ENCODE measurements at places on chromosomes 16 and 17. TPM values are rescaled to one million over a fixed set of nuclear protein-coding genes. Genes with fewer than 3 reads are reported as not detected.

DNA sequence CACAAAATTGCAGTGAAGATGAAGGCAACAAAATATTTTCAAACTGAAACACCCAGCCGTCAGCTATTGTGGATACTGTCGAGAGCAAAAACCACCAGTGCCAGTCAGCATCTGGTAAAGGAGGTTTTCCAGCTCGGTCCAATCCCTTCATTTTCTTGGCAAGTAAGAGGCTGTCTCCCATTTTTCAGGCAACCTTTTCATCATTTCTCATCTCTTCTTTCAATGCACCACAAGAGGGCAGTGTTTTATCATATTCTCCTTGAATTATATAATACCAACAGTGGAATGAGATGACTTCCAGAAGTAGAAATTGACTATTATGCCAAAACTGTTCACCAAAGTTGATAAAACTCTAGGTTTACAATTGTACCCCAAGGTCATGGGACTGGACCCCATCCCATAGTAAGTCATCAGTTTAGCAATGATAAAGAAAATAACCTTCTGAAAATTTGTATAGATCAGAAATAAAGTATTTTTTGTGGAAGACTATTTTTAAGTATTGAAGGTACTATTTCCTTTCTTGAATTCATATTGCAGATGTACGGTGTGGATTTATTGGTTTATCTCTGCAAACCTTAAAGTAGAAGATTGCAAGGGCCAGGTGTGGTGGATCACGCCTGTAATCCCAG, 16.8 kb downstream of the NQO1 start:
- H3K4me3 ChIP-seq: no peak overlapping the region
- no peak for DNase-seq
- H3K27ac ChIP-seq: peak overlapping the region; percentile 8
- H3K4me1 ChIP-seq: peaks cover 11% of the 10 kb centered on the region
- H3K27me3 ChIP-seq: no peaks in the 10 kb centered on the region

GRCh38 chr17:65978871-65979270, 213.1 kb downstream of the CEP112 start:
- H3K27ac ChIP-seq: no peak overlapping the region
- no peak overlapping the region for H3K4me3 ChIP-seq
- no peaks in the 10 kb centered on the region for H3K36me3 ChIP-seq
- no peak for DNase-seq
- no peaks in the 10 kb centered on the region for H3K27me3 ChIP-seq
- H3K4me1 ChIP-seq: no peaks in the 10 kb centered on the region

DNA sequence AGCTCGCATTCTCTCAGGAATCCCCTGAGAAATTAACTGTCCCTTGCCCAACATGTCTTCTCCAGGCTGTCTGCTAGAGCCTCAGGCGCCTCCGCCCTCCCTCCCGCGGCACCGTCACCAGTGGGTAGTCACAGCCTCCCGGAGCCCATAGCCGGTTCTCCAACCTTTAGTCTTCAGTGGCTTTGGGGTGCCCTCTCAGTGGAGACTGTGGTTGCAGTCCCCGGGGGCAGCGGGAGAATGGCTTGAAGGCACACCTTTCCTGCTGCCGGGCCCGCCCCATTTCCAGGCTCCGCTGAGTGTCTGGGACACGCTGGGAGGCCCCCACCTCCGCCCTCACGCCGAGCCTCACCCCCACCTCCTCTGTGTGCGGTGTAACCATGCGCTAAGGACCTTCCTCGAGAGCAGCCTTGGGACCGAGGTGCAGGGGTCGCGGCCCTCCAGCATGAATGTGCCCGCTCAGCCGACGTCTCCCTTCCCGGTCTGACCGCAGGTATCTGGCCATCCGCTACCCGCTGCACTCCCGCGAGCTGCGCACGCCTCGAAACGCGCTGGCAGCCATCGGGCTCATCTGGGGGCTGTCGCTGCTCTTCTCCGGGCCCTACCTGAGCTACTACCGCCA, 1.7 kb downstream of the GALR2 start:
- peak overlapping the region; percentile 39 for H3K4me3 ChIP-seq
- no peak overlapping the region for H3K27ac ChIP-seq
- peaks cover 36% of the 10 kb centered on the region for H3K27me3 ChIP-seq
- DNase-seq: no peak
- H3K4me1 ChIP-seq: peaks cover 3% of the 10 kb centered on the region

- H3K27ac ChIP-seq: no peak overlapping the region
- peaks cover 59% of the 10 kb centered on the region for H3K36me3 ChIP-seq
- no peaks in the 10 kb centered on the region for H3K27me3 ChIP-seq
- no peak for DNase-seq
- H3K4me1 ChIP-seq: peaks cover 3% of the 10 kb centered on the region
Observed at GRCh38 chr17:75706042-75706728, 15.1 kb upstream of the ITGB4 start.

The TMEM220 gene
- 9.3 TPM for total RNA-seq

DNA sequence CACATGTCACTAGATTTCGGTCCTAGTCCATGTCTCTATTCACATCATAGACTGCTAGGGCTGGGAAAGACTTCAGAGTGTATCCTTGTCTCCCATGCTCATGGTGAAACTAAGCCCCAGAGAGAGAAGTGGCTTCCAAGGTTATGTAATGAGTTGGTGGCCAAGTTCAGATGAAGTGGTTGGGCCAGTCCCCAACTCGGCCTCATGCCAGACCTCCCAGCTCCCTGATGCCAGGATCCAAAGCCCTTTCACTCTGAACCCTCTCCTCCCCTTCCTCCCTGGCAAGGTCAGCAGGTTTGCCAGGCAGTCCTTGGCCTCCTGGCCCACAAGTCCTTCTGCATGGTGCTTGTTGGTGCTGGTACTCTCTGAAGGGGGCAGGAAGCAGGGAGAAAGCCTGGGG, 189.7 kb downstream of the AXIN2 start:
- no peak overlapping the region for H3K4me3 ChIP-seq
- H3K27me3 ChIP-seq: no peaks in the 10 kb centered on the region
- no peak for DNase-seq
- no peaks in the 10 kb centered on the region for H3K36me3 ChIP-seq
- no peaks in the 10 kb centered on the region for H3K4me1 ChIP-seq

The PHOSPHO1 gene
- not detected for total RNA-seq

- DNase-seq: no peak
- H3K36me3 ChIP-seq: peaks cover 22% of the 10 kb centered on the region
- H3K4me3 ChIP-seq: peak overlapping the region; percentile 43
Observed at GRCh38 chr16:675884-676564, 553 bp downstream of the RHBDL1 start.

DNA sequence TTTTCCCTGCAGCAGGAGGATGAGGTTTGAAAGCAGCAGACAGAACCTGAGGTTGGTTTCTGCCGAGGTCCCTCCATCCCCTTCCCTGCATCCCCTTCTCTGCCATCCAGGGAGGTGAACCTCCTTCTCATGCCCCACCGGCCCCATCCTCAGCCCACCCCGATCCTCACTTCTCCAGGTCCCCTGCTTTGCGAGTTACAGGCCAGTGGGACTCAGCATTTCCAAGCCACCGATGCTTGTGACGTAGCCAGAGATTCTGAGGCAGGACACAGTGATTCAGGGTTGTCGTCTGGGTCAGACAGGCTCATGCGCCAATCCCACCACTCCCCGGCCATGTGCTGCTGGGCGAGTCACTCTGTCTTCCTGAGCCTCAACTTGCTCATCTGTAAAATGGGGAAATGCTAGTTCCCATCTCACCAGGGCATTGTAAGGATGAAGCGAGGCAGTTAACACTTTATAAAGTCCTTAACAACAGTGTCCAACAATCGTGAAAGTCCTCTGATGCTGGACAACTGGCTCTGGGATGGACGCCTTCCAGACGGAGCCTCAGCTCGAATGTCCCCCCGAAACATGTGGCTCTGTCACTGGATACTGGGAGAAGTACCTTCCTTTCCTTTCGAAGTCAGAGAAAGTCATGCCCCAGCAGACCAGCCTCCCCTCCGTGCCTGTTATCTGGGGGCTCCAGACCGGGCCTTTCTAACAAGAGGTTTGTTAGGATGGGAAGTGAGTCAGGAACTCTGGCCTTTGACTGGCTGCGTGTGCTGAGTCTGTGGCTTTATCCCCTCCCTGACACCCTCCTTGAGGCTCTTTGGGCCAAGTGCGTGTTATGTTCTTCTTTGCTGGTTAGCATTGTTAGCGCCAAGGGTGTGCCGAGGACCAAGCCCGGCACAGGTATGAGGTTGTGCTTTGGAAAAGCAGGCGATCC, 21.9 kb downstream of the SEC14L5 start:
- H3K36me3 ChIP-seq: no peaks in the 10 kb centered on the region
- no peak overlapping the region for H3K27ac ChIP-seq
- no peak for DNase-seq
- H3K4me3 ChIP-seq: no peak overlapping the region

DNA sequence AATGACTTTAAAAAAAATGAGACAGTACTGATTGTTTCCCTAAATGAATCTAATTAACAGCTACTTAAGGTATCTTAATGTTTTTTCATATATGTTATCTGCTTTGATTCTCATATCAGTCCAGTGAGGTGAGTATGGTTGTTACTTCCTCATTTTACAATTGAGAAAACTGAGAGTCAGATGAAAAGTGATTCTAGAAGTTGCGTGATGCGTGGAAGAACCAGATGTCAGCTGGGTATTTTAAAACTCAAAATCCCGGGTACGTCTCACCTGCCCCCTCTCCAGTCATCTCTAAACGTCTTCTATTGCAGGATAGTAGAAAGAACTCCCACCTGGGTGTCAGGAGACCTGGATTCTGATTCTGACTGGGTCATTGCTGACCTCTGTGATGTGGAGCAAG, 89.2 kb downstream of the MAP2K6 start:
- no peak overlapping the region for H3K4me3 ChIP-seq
- H3K4me1 ChIP-seq: peaks cover 22% of the 10 kb centered on the region
- H3K36me3 ChIP-seq: peaks cover 4% of the 10 kb centered on the region

The SLC38A8 gene
- not detected for total RNA-seq

DNA sequence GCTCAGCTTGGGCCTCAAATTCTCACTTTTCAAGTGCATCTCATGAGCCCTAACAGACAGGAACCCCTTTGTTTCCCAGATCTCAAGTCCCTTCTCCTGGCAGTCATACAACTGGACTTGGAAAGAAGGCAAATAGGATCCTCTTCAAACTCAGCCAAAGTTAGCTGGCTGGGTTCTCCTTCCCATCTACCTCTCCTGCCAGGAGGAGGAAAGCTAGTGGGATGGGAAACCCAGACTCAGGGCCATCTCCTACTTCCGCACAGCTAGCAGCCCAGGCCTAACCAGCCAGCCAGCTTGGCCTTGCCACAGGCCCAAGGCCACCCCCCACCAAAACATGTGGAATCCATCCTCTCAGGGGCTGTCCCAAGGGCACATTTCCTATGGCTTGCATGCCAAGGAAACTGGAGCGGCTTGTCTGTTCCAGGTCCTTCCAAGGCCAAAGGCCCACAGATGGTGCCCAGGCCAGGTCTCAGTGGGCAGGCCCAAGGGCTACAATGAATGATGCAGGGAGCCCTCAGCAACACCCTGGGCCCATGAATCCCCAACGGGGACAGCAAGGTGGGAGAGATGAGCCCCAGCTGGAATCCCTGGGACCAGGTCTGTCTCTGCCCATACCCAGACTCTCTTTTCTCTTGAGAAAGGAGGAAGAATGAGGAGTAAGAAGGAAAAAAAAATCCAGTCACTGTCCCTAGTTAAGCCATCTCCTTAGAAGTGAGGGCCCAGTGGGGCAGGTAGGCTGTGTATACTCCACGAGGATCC, 1.7 kb downstream of the SMARCD2 start:
- H3K4me3 ChIP-seq: peak overlapping the region; percentile 91
- H3K27ac ChIP-seq: peak overlapping the region; percentile 99
- H3K27me3 ChIP-seq: no peaks in the 10 kb centered on the region
- H3K4me1 ChIP-seq: peaks cover 71% of the 10 kb centered on the region
- DNase-seq: no peak

The COPRS gene
- 135 TPM for total RNA-seq

- H3K4me1 ChIP-seq: no peaks in the 10 kb centered on the region
- peaks cover 11% of the 10 kb centered on the region for H3K27me3 ChIP-seq
Observed at GRCh38 chr16:67975321-67976105, 4.8 kb downstream of the DPEP3 start.

- H3K4me3 ChIP-seq: no peak overlapping the region
- peaks cover 23% of the 10 kb centered on the region for H3K4me1 ChIP-seq
Observed at GRCh38 chr16:17354141-17354601, 116.6 kb downstream of the XYLT1 start.

DNA sequence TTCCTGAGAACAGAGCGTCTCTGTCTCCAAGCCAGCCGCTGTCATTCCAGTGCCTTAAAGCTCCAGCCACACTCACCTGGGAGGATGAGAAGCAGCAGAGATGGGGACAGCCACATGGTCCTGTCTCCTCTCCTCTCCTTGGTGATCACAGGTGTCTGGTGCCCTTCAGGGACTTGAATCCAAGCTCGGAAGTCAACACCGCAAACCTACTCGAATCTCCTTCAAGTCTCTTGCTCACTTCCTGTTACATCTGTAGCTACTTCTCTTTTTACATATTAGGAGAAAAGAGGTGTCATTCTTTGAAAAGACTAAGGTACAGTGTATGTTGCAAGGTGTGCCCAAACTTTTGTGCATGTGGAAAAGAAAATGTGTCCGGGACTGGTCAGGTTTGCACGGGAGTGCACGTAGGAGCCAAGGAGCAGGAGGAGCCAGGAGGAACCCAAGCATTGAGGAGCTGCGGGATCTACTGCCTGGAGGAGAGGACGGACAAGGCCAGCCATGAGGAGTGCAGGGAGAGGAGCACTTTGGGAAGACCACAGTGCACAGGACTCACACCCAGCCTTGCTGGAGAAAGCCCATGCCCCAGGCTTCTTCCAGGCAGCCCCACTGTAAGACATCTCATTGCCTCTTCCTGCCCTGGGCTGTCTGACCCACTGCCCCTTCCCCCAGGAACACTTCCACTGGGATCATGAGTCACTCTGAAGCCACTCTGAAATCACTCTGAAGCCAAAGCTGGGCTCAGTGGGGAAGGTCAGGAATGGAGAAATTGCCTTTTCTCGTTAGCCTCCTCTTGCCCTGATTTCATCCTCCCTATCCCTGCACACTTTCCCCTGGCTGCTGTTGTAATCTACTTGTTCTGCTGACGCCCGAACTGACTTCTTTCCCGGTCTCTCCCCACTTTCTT, at the start of gene CD300LD:
TSS of gene CD300LD (minus strand) at position 197 of the 904 bp plus-strand sequence. CDS start at position 116, 81 bp downstream.
- no peak within 1 kb of the TSS for H3K27ac ChIP-seq
- H3K4me1 ChIP-seq: no peaks in the 10 kb centered on the region
- no peaks in the 10 kb centered on the region for H3K36me3 ChIP-seq

- peak; percentile 94 for DNase-seq
- H3K27me3 ChIP-seq: no peaks in the 10 kb centered on the region
- H3K4me3 ChIP-seq: peak overlapping the region; percentile 16
- no peaks in the 10 kb centered on the region for H3K4me1 ChIP-seq
Observed at GRCh38 chr17:77420804-77421629, 280.2 kb downstream of the SEC14L1 start.

DNA sequence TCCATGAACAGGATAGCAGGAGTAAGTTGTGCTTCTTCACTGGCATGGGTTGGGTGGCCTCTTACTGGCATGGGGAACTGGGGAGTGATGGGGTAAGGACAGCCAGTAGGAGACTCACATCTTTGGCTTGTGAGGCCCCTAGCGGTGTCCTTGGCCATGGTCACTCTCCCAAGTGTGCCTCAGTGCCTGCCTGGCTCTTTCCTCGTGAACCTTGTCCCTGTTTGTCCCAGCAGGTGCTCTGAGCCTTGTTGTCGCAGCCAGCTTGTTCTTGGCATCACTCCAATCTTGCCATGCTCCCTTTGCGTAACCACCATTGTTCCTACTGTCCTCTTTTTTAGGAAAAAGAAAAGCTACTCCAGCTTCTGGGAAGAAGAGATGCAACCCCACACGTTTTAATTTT, 53.6 kb upstream of the SDK2 start:
- H3K4me3 ChIP-seq: no peak overlapping the region
- H3K27me3 ChIP-seq: no peaks in the 10 kb centered on the region
- H3K36me3 ChIP-seq: no peaks in the 10 kb centered on the region
- H3K27ac ChIP-seq: no peak overlapping the region
- H3K4me1 ChIP-seq: no peaks in the 10 kb centered on the region
- no peak for DNase-seq

The ABCC11 gene
- total RNA-seq: not detected

GRCh38 chr17:18267366-18267765, 6.9 kb downstream of the MIEF2 start:
- peaks cover 27% of the 10 kb centered on the region for H3K36me3 ChIP-seq
- no peak for DNase-seq
- H3K4me1 ChIP-seq: peaks cover 8% of the 10 kb centered on the region
- H3K4me3 ChIP-seq: no peak overlapping the region
- H3K27ac ChIP-seq: no peak overlapping the region

The CHRNE gene
- 0.49 TPM for total RNA-seq

Data from sigmoid colon (tissue), 7 donors.